Thoracic aorta (tissue), 2 donors: ENCODE measurements at places on chromosomes 2 and 18. TPM values are rescaled to one million over a fixed set of nuclear protein-coding genes. Genes with fewer than 3 reads are reported as not detected.

- no peaks in the 10 kb centered on the region for H3K4me1 ChIP-seq
- no peak overlapping the region for H3K27ac ChIP-seq
- no peaks in the 10 kb centered on the region for H3K27me3 ChIP-seq
- no peak for DNase-seq
- no peaks in the 10 kb centered on the region for H3K36me3 ChIP-seq
Measured at GRCh38 chr2:52629531-52629930, 1138.1 kb upstream of the CHAC2 start.

DNA sequence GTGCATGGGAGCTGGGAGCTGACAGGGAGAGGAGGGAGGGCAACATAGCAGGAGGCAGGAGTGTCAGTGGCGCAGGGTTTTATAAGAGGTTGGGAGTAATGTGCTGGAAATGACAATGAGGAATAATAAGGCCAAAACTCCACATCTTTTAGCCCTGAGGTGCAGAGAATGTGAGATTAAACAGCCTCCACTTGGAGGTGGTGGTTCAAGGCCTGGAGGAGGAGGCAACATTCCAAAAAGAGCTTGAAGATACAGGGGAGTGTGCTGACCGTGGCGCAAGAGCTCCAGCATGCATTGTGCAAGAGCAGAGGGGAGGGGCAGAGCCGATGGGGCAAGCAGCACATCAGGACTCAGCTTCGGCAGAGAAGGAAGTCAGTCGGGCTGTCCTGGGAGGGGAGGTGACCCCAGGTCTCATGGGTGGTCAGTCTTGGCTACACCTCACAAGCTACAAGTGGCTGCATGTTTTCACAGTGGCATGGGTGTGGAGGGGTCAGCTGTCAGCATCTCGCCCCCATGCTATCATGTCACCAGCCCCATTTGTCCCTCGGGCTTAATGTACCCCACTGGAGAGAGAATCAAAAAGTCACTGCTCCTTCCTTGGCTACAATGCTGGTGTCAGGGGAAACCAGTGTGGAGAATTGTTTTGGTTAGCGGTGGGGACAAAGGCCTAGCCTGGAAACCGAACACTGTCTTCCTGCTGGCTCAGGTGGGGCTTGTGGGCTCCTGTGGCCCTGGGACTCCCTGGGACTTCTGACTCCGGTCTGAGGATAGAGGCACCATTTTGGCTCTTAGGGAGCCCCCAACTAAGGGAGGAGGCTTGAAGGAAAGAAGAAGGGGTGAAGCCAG is 208.0 kb downstream of the ZFP36L2 start:
- no peak for DNase-seq
- no peaks in the 10 kb centered on the region for H3K36me3 ChIP-seq
- no peaks in the 10 kb centered on the region for H3K4me1 ChIP-seq
- no peaks in the 10 kb centered on the region for H3K27me3 ChIP-seq

DNA sequence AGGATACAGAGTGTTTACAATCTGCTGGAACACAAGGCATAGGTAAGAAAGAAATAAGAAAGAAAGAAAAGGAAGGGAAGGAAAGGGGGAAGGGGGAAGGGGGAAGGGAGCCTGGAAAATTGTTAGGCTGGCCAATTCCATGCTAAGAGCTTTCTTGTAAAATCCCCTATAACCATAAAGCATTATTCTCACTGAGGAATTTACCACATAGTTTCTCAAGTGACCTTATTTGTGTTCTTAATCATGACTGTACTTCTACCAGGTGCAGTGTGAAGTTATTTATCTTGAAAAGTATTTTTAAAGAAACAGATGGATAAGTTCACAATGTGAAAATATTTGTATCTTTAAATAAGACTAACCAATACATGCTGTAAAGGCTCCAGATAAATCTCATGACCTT is 39.2 kb upstream of the KIDINS220 start:
- no peak overlapping the region for H3K4me3 ChIP-seq
- H3K4me1 ChIP-seq: no peaks in the 10 kb centered on the region
- peaks cover 3% of the 10 kb centered on the region for H3K36me3 ChIP-seq
- no peaks in the 10 kb centered on the region for H3K27me3 ChIP-seq

- H3K36me3 ChIP-seq: no peaks in the 10 kb centered on the region
- no peak for DNase-seq
- no peaks in the 10 kb centered on the region for H3K27me3 ChIP-seq
- peak overlapping the region; percentile 52 for H3K4me3 ChIP-seq
- H3K4me1 ChIP-seq: peaks cover 24% of the 10 kb centered on the region
Measured at GRCh38 chr18:79639072-79639829, 40.4 kb upstream of the CTDP1 start.

DNA sequence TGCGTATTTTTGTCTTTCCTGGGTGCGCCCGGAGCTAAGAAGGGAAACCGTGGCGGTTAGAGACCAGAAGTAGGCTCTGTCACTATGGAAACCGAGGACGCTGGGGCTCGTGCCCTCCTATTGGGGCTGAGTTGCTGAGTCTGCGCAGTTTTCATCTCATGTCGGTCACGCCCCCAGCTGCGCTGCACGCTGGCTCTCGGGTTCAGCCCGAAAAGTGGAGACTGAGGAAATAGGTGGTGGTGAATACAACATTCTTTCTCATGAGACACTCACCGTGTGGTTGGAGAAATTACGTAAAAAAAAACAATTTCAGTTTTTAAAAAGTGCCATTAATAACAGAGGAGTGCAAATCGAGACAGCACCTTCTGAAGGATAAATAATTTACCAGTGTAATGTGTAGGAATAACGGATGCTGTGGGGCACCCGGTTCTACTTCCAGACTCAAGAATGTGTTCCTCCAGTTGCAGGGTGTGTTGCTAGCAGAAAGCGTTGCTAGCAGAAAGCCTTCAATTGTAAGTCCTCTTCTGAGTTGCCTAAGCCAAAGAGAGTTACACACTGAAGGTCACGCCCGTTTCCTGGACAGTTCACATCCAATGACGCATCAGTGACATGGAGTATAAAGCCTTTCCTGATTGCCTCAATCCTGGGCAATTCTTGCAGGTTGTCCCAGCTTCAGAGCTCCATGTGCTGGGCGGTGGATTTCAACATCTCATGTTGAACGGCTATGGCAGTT is 20.4 kb upstream of the CXXC1 start:
- H3K4me3 ChIP-seq: peak overlapping the region; percentile 70
- H3K27me3 ChIP-seq: no peaks in the 10 kb centered on the region
- peak; percentile 77 for DNase-seq
- peaks cover 14% of the 10 kb centered on the region for H3K4me1 ChIP-seq
- no peak overlapping the region for H3K27ac ChIP-seq

GRCh38 chr2:224910574-224910925 is 131.7 kb downstream of the DOCK10 start:
- H3K27ac ChIP-seq: peak overlapping the region; percentile 84
- H3K27me3 ChIP-seq: no peaks in the 10 kb centered on the region
- H3K4me1 ChIP-seq: peaks cover 24% of the 10 kb centered on the region
- DNase-seq: no peak
- peak overlapping the region; percentile 31 for H3K4me3 ChIP-seq

DNA sequence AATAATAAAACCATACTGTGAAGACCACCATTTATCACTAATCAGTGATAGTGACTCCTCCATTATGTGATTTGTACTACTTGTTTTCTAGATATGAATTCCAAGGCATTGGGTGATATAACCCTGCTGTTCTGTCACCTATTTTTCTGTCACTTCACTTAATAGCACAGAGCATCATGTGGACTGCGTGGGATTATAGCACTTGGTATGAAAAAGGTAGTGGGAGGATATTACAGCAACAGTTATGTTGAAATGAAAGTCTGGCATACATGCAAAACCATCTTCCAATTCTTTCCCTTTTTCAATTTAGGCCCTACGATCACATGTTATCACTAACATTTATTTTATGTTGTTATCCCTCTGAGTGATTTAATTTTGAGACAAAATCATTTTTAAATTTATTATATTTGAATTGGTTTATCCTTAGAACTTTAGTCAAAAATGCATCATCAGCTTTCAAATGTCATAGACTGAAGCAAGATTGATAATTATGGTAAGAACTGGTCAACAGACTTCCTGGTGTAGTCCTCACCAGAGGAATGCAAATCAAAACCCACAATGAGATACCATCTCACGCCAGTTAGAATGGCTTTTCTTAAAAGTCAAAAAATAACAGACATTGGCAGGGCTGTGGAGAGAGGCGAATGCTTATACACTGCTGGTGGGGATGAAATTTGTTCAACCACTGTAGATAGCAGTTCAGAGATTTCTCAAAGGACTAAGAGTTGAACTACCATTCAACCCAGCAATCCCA is 242.6 kb downstream of the IKZF2 start:
- no peaks in the 10 kb centered on the region for H3K36me3 ChIP-seq
- H3K4me3 ChIP-seq: no peak overlapping the region
- DNase-seq: no peak
- no peaks in the 10 kb centered on the region for H3K27me3 ChIP-seq

- H3K27me3 ChIP-seq: no peaks in the 10 kb centered on the region
- H3K27ac ChIP-seq: no peak overlapping the region
- no peaks in the 10 kb centered on the region for H3K36me3 ChIP-seq
- no peaks in the 10 kb centered on the region for H3K4me1 ChIP-seq
Measured at GRCh38 chr2:143881246-143881645, 638.7 kb downstream of the ZEB2 start.

DNA sequence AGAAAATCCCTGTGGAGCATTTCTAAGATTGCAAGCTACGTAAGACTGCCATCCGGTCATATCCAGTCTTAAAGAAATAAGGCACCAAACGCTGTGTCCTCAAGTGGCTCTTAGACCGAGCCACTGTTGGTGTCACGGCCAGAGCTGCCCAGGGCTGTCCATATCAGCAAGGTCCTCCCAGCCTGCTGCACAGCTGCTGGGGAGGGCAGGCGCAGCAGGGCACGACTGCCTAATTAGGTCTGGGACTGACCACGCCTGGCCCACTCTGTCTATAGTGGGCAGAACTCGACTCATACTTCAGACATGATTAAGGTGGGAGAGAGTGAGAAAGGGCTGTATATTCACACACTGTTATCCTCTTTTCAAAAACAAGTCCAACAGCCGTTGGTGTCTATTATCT is 39.3 kb downstream of the EIPR1 start:
- H3K4me3 ChIP-seq: no peak overlapping the region
- peaks cover 3% of the 10 kb centered on the region for H3K36me3 ChIP-seq
- no peak overlapping the region for H3K27ac ChIP-seq
- no peaks in the 10 kb centered on the region for H3K4me1 ChIP-seq
- no peaks in the 10 kb centered on the region for H3K27me3 ChIP-seq
- no peak for DNase-seq

- no peaks in the 10 kb centered on the region for H3K27me3 ChIP-seq
- peak overlapping the region; percentile 62 for H3K27ac ChIP-seq
- DNase-seq: peak; percentile 46
- peaks cover 31% of the 10 kb centered on the region for H3K4me1 ChIP-seq
- H3K36me3 ChIP-seq: no peaks in the 10 kb centered on the region
Measured at GRCh38 chr18:25230658-25231326, 121.2 kb downstream of the ZNF521 start.

GRCh38 chr2:204982303-204982702 is 437.0 kb downstream of the PARD3B start:
- H3K36me3 ChIP-seq: no peaks in the 10 kb centered on the region
- H3K4me1 ChIP-seq: no peaks in the 10 kb centered on the region
- H3K27me3 ChIP-seq: no peaks in the 10 kb centered on the region
- DNase-seq: no peak
- H3K27ac ChIP-seq: no peak overlapping the region

DNA sequence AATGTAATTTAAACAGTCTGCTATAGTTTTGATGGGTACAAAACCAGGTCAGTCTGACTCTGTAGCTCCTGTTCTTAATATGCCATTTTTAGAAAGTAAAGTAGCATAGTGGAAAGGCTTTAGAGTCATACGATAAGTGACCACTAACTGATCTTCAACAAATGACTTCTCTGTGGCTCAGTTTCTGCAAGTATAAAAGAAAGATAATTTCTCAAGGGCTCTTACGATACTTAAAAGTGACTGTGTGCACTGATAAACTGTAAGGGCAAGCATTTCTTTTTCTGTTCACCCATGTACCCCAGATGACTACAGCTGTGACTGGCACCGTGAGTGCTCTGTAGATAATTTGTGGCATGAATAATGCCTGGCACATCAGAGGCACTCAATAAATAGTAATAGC is 178.7 kb downstream of the LCLAT1 start:
- no peak for DNase-seq
- no peaks in the 10 kb centered on the region for H3K27me3 ChIP-seq
- no peaks in the 10 kb centered on the region for H3K4me1 ChIP-seq
- H3K36me3 ChIP-seq: no peaks in the 10 kb centered on the region
- no peak overlapping the region for H3K27ac ChIP-seq

DNA sequence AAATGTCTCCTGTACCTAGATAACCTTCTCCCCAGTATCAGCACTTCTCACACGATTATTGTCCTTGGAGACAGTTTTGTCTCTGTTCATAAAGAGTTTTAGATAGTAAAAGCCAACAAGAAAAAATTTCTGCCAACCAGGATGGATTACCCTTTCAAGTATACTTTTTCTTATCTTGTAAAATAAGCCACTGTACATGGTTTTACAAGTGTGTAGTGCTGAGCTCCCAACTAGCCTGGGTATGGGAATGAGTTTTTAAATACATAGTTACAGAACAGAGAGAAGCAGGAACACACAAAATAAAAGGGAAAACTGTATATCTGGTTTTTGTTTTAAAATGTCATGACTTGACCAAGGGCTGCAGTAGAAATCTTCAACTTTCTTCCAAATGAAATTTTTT is 76.7 kb downstream of the C18orf54 start:
- no peaks in the 10 kb centered on the region for H3K27me3 ChIP-seq
- no peak overlapping the region for H3K4me3 ChIP-seq
- H3K27ac ChIP-seq: no peak overlapping the region
- DNase-seq: no peak

GRCh38 chr2:237243487-237243886 is 157.8 kb downstream of the COPS8 start:
- H3K27ac ChIP-seq: no peak overlapping the region
- no peaks in the 10 kb centered on the region for H3K4me1 ChIP-seq
- H3K27me3 ChIP-seq: no peaks in the 10 kb centered on the region
- no peak overlapping the region for H3K4me3 ChIP-seq
- H3K36me3 ChIP-seq: no peaks in the 10 kb centered on the region

ANKRD53 gene
- 0.49 TPM for total RNA-seq

TACR1 gene
- total RNA-seq: 6.0 TPM

SERPINB10 gene
- total RNA-seq: not detected

PID1 gene
- 109 TPM for total RNA-seq

DNER gene
- total RNA-seq: 3.3 TPM

CYP27A1 gene
- total RNA-seq: 31.6 TPM

CXCR2 gene
- not detected for total RNA-seq

POLR1B gene
- total RNA-seq: 12.5 TPM

CERKL gene
- total RNA-seq: not detected
